NCI-H2107 (cell line): ENCODE measurements at places on chromosomes 7 and 10.

- no peak for DNase-seq
Observed at GRCh38 chr7:53473371-53473770, 437.9 kb downstream of the POM121L12 start.

GRCh38 chr7:158863611-158864506, 7.5 kb downstream of the DYNC2I1 start:
- DNase-seq: no peak

- no peak for DNase-seq
Observed at GRCh38 chr7:114519240-114519639, 104.6 kb downstream of the FOXP2 start.

DNA sequence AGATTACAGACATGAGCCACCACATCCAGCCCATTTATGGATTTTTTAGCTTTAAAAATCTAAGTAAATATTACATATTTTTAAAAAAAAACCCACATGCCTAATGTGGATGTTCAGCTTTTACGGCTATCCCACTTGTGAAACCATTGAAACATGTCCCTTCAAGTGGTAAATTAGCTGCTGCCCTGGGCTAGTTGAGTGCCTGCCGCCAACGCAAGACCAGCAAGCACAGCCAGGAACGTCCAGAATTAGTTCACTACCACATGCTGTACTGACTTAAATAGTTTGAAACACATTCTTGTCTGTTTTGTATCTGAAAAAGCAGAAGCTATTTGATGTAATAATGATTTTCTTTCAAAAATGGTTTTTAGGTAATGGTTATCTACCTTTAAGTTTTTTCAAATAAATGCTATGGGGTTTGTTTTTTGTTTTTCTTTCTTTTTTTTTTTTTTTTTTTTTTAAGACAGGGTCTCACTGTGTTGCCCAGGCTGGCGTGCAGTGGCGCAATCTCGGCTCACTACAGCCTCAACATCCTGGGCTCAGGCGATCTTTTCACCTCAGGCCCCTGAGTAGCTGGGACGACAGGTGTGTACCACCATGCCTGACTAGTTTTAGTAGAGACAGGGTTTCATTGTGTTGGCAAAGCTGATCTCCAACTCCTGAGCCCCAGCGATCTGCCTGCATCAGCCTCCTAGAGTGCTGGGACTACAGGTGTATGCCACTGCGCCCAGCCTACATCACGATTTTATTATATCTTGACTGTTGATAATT, 57.0 kb downstream of the KLRG2 start:
- no peak for DNase-seq

DNA sequence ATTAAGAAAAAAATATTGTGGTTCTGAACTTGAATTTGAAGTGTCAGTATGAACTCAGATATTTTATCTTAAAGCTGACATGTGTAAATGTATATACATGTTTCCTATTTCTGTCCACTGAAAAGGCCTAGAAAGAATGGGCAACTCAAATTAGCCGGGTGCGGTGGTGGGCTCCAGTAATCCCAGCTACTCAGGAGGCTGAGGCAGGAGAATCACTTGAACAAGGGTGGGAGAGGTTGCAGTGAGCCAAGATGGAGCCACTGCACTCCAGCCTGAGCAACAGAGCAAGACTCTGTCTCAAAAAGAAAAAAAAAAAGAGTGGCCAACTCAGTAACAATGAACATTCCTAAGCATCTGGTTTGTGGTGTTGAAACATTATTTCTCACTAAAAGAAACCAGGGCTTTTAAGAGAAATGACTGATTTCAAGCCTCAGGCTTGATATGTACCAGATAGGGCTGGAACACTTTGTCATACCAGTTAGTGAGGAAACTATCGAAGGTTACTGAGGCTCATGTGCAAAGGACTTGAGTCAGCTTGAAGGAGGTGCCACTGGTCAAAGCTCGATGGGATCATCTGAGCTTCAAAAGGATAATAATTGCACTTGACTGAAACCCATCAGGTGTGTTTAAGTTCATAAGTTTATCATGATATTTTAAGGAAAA, 40.5 kb downstream of the AOAH start:
- DNase-seq: no peak

GRCh38 chr7:128299109-128299607, 44.5 kb downstream of the RBM28 start:
- DNase-seq: no peak

DNA sequence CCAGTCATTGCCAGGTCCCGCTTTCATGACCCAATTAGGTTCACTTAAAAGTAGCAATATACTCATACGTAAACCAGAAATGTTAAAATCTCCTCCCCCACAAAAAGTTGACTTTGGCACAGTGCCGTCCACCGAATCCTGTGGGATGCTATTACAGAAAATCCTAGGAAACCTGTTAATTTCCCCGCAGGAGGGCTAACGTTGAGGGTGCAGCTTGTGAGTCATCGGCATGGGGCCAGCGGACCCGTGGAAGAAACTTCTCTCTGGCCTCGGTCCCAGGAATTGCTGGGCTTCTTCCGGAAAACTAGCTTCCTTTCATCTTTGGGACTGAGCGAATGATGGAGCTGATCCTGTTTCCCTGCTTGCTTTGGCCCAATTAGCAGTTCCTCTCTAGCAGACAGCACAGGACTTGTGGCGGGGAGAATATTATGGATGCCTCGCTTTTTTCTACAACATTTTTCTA, 13.5 kb downstream of the CRYGN start:
- no peak for DNase-seq

- DNase-seq: no peak
Observed at GRCh38 chr10:61475449-61475873, 22.3 kb upstream of the TMEM26 start.

GRCh38 chr10:120962756-120963593, 111.8 kb downstream of the WDR11 start:
- DNase-seq: no peak

DNA sequence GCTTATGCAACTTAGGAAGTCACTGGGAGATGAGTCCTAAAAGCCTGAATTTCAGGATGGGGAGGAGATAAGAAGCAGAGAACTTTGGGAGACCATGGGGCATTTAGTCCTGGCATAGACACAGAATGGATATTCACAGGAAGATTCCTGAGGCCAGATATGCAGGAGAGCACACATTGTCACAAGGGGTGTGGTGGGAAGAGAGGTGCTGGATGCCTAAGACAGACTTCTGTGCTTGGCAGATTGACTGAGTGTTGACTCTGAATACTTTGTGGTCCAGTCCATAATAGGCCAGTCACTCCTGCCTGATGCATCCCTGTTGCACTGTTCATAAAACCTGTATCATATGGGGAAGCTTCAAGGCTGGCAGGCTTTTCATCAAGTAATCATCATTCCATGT, 18.5 kb downstream of the SRI start:
- DNase-seq: no peak

DNA sequence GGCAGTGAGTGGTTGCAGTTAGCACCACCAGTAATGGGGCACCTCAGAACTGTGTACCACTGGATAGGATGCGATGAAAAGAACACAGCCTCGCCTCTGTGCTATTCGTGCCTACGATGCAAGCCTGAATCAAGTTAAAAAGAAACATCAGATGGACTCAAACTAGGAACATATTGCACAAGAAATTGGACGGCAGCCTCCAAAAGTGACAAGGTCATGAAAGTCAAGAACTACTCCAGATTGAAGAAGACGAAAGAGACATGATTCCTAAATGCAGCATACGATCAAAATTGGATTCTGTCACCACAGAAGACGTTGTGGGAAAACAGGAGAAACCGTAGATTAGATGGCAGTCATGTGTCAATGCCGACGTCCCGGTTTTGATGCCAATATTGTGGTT, 648.1 kb upstream of the FOXK1 start:
- no peak for DNase-seq

DNA sequence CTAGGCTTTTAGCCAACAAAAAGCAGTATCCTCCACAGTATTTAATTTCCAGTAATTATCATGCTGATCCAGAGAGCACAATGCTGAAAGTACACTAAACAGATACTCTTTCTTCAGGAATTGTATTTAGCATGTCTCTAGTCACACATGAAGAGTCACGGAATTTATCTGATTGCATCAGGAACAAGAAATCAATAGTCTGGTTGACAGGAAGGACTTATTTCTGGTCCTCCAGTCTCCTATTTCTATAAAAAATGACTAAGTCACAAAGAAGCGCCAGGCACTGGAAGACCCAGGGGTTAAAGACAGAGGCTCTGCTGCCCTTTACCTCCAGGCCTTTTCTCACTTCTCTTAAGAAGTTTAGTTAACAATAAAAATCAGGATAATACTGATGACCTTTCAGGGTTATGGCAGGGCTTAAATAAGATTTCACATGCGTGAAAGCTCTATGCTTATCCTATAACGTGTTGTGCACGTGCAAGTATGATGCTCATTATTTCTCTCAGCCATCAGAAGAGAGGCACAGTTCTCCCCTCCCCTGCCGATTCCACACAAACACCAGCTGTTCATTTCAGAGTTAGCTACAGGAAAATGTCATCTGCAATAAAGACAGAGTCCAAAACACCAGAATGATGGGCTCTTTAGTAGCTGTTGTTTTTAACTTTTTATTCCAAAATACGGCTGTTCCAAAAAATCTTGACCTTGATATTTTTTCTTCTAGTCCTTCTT, 36.9 kb downstream of the SLC26A4 start:
- no peak for DNase-seq

- no peak for DNase-seq
Observed at GRCh38 chr7:44637788-44638594, 31.6 kb downstream of the OGDH start.

- no peak for DNase-seq
Observed at GRCh38 chr7:87966271-87966670, 32.2 kb downstream of the ADAM22 start.

DNA sequence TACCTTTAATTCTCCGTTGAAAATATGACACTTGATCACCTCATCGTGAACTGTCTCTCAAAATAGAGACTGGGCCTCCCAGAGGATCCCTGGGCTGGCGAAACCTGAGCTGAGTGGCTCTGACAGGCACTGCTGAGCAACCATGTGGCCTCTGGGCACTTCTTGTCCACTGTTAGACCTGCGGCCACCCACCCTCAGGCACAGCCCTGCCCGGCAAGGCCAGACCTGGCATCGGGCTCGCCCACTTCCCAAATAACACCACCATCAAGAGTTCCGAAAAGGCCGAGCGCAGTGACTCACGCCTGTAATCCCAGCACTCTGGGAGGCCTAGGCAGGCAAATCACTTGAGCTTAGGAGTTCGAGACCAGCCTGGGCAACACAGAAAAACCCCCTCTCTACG, 82.5 kb downstream of the COBL start:
- no peak for DNase-seq

DNA sequence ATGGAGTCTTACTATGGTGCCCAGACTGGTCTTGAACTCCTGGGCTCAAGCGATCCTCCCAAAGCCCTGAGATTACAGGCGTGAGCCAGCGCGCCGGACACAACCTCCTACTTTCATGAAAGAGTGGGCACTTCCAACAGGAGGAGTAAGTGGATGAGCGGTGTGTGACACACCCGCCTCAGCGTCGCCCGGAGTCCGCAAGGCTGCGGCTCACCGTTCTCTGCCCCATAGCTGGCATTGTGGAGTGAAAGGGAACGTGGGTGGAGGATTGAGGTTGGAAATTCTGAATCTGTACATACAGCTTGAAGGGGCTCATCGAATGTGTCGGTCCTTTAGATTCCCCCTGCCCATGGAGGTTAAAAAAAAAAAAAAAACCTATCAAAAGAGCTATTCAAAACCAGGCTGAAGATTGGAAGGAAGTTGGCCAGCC, 524 bp upstream of the PRXL2A start:
- DNase-seq: no peak

DNA sequence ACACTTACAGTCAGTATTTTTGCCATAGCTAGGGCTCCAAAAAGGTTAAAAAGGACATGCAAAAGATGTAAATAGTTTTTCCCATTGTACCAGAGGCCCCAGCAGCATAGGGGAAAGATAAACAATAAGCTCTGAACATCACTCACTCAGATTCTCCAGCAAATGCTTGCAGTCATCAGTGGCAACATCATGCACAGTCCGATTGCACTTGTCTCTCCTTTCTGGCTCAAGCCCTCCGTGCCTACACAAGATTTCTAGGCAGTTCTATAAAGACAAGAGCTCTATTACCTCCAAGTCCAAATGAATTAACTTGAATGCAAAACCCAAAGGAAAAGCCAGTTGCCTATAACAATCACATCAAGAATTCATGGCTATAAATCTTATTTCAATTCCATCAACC, 106.3 kb downstream of the CTTNBP2 start:
- DNase-seq: no peak

DNA sequence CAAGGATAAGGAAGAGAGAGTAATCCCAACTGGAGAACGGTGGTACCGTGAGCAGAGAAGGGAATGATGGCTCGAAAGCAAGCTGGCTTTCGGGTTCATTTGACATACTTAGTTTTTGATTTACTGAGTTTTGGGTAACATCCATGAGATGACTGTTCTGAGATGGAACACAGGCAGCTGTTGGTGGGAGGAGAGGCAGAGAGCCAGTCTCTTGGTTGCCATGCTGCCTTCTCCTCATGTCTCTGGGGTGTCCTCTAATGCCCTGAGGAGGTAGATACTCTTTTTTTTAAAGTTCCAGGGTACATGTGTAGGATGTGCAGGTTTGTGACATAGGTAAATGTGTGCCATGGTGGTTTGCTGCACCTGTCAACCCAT, 76.4 kb upstream of the NRP1 start:
- DNase-seq: no peak

GRCh38 chr7:77757589-77757988, 40.6 kb downstream of the TMEM60 start:
- no peak for DNase-seq

- no peak for DNase-seq
Observed at GRCh38 chr7:155206318-155207020, 91.2 kb upstream of the INSIG1 start.

DNA sequence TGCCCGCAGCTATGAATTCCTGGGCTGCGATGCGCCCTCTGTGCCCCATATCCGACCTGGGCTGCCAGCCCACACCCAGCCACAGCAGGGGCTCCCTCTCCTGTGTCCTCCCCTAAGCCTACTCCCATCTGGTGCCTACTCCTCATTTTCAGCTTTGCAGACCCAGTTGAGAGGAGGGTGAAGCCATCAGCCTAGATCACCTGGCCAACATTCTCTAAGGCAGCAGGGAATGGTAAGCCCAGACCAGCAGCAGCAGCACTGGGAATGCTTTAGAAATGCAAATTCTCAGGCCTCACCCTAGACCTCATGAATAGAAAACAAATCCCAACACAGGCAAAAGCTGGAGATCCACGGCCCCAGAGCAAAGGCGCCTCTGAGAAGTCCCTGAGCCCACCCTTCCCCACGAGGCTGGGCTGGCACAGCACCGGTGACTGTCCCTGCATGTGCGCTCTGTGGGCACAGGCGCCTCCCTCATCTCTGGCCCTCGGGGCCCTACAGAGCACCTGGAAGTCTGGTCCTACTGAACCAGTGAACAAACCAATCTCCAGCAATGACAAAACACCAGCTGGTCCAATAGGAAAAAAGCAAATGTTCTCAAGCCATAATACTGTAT, 161.4 kb downstream of the GFRA1 start:
- no peak for DNase-seq
